CD4-positive, alpha-beta T cell treated with Interleukin-10 for 1 hour (primary cell): ENCODE measurements at places on chromosomes 11 and 22.

- DNase-seq: no peak
Observed at GRCh38 chr11:70111269-70112016, 33.3 kb downstream of the ANO1 start.

- no peak for DNase-seq
Observed at GRCh38 chr11:107677924-107678631, 33.8 kb downstream of the SLN start.

DNA sequence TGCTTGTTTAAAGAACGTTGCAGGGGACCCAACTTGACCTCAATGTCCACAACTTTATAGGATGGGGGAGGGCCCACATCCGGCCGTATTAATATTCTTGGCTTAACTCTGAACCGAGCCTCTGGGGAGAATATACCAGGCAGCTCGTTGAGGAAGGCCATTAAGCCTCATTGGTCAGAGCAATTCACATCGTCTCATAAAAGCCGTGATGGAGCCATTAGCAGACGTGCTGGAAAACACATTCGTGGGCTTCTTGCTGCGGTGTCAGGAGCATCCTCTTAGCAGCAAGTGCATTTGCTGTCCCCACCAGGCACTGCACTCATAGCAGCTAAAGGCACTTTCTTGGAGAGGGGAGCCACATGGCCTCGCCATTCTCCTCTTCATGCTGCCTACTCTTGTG is 14.9 kb downstream of the DSCAML1 start:
- DNase-seq: no peak

DNA sequence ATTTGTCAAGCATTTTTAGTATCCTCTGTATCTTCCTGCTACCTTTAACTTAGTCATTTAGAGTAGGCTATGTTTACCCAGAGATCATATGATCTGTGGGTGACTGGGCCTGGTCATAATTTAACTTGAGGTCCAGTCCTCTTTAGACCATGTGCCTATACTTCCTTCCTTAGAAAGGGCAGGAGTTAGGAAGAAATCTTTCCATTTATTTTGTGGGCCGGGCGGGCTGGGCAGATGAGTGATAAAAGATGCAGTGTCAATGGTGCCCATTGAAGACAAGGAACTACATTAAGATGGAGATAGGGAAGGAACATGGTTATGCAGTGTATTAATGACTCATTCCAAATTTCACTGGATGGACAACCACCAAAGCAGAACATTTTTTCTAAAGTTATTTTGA is 30.9 kb upstream of the PDE3B start:
- DNase-seq: no peak

DNA sequence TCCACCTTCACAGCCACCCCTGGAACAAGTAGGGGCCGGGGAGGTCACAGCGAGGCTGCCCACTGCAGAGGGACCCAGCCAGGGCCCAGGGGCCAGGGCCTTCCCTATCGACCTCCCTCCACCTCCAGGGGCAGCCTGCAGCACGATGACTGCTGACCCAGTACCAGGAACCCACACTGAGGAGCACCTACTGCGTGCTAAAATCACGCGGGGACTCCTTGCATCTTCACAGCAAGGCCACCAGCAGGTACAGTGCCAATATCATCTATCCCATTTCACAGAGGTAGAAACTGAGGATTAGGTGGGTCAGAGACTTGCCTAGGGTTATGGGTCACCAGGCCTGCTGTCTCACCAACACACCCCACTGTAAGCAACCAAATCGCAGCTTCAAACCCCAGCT is 14.6 kb downstream of the MACROD1 start:
- DNase-seq: no peak

- DNase-seq: no peak
Observed at GRCh38 chr11:70532066-70532440, 133.7 kb downstream of the CTTN start.

GRCh38 chr11:18188796-18189195 is 16.2 kb downstream of the MRGPRX4 start:
- no peak for DNase-seq

DNA sequence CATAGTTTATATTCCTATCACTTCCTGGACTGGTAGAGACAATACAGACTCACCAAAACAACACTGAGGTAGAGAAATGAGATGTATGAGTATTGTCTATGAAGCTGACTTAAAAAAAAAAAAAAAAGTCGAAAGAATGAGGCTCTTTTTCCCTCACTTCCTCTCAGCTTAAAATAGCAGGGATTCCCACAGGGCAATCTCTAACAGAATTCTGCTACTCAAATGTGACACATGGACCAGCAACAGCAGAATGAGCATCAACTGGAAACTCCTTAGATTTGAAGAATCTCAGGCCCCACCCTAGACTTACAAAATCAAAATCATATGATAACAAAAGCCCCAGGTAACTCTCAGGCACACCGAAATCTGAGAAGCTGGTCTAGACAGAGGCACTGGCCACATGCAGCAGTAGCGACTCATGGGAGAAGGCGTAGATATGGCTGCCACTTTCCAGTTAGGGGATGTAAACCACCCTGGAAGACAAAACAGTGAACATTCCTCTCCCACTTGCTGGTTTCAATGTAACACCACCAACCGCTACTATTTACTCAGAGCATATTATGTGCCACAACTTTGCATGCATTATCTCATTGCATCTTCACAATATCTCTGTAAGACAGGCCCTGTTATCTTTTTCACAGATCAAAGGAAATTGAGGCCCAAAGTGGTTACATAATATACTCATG is 128.0 kb downstream of the RBFOX2 start:
- peak; percentile 19 for DNase-seq

GRCh38 chr11:106231591-106231990 is 154.1 kb downstream of the AASDHPPT start:
- DNase-seq: no peak

DNA sequence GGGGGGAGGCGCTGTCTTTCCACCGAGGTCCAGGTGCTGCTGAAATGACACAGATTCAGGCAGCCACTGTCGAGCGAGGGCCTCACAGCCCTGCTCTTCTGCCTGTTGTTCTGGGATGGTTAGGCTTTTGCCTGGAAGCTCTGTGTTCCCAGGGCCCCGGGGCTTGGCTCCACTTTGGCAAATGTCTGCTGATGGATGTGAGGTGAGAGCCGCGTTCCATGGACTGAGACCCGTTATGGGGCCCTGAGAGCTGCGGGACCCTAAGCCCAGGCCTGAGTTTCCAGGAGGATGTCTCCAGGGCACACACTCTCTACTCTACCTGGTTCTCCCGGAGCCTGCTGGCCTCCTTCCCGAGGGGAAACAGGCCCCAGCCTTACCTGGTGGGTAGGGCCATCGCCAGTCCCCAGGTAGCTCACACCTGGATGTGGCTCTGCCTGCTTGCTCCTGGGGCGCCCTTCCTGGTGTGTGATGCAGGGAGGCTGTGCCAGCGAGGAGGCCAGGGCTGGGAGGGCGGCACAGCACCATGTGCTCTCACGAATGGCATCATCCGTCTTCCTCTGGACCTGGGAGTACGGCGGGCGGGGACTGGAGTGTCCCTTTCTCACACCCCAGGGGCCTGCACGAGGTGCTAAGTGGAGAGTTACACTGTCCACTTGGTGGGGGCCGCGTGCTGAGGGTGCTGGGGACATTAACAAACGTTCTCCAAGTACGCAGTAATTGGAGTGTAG is 435.5 kb downstream of the TBC1D22A start:
- no peak for DNase-seq

- DNase-seq: no peak
Observed at GRCh38 chr22:36289406-36289870, 36.5 kb downstream of the APOL1 start.

- DNase-seq: no peak
Observed at GRCh38 chr11:122229481-122230384, 113.7 kb upstream of the BLID start.

GRCh38 chr11:96001037-96001436 is 77.1 kb upstream of the MTMR2 start:
- no peak for DNase-seq

DNA sequence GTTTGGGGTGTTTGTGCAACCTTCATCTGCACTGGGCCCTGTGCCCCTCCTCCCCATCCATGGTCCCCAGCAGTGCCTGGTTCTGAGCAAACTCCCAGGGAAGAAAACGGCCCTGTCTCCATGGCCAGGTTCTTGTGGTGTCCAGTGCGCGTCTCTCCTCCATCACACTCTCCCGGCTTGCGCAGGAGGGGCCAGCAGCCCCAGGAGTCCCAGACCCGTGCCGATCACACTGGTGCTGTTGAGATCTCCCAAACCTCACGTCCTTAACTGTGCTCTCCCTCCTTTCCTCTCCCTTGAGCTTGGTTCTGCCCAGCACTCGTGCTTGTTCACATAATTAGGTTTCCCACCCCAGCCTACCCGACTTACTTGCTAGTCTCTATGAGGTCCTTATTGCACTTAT is 10.9 kb upstream of the GRK2 start:
- no peak for DNase-seq

DNA sequence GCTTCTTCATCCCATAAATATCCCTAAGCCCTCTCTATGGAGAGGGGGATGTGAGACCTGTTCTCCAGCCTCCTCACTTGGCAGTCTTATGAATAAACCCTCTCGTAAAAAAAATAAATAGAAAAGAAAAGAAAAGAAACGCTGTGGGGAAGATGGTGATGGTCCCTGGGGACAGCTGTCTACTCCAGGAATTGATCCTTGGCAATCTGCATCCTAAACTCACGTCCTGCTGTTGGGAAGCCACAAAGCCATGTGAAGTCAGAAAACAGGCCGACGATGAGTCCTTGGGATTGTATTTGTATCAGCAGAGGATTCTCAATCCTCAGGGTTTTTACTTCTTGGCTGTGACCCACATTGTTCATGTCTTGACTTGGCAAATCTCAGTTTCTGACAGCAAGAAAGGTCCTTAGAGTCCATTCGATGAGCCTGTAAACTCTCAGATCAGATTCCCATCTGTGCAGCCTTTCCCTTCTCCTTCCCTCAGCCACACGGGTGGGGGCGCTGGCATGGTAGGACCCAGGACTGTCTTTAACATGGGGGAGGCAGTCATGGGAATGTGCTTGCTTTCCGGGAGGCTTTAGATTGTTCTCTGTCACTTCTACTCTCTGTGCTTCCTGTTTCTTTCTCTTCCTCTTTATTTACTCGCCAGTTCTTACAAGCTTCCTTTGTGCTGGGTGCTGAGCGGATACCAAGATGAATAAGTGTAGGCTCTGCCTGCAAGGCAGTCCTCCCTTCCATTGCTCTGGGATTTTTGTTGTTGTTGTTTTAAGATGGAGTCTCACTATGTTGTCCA is 24.9 kb downstream of the TCP11L1 start:
- no peak for DNase-seq

DNA sequence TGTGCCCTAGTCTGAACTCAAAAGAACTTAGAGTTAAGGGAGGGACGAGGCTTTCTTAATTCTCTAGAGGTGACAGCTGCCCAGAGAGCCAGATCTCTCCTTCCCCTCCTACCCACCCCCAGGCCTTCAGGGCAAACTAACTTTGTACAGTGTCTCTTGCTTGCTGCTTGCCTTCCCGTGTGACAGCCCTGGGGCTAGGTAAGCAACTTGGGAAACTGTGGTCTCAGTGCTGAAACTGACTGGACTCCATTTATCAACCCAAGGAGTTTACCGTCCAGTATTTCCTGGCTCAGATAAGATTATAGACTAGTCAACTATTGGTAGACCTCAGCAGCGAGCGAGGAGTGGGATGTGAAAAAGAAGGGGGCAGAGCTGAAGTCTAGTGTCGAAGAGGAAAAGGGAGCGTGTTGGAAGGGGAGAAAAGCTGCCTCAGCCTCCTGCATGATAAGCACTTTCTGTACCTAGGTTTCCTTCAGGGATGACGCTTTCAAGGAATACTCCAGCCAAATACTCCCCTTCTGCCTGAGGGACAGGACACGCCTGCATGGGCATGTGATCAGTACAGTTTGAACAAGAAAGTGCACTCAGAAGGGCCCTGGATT is 43.3 kb upstream of the WEE1 start:
- DNase-seq: no peak

DNA sequence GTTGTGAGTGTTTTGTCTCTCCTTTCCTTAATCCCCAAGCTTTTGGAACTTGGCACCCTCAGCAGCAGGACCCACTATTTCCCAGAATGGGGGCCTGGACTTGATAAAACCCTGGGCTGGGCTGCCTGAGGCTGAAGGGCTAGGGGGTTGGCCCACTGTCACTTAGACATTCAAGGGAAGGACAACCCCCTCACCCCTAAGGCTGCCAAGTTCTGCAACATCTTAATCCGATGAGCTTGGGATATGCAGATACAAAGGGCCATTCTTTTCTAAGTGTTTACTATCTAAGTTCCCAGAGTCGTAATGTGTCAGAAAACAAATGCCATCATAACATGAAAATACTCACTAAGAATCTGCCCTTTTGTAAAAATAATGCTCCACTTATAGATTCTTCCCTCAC is 42.9 kb downstream of the IRAG1 start:
- no peak for DNase-seq

DNA sequence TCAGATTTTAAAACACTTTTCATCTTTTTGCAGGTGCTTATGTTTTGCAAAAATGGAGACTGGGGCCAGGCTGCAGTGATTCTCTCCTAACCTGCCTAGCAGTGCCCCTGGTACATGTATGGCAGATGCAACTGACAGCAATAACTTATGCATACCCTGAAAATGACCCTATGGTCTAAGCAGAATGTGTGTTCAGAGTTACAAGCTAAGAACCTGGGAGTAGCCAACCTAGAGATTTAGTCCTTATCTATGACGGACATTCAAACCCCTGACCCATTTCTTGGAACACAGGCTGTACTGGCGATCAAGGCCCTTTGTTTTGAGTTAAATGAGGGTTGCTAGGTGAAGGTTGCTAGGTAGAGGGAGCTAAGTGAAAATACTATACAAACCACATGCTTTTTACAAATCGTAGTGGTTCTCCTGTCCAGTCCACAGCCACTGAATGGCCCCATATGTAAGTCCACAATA is 184.9 kb upstream of the SESN3 start:
- no peak for DNase-seq

GRCh38 chr11:95450547-95451123 is 219.6 kb upstream of the SESN3 start:
- no peak for DNase-seq

DNA sequence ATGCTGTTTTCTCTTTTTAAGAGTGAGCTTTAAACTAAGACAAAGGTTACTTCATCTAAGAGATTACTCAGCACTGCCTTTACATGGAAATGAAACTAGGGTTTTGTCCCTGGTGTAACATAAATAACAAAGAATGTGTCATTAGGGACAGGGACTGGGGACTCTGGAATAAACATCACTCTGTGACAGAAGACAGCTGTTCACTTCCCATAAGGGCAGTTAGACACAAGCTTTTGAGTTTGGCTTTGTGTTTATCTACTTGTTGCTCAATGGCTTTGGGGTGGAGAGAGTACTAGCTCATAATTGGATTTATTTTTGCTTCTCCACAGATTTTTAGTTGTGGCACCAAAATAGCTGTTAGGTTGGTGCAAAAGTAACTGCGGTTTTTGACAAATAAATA is 154.5 kb downstream of the OR4C45 start:
- DNase-seq: no peak
